ENCODE measurements at places on chromosomes 1 and 21.

GRCh38 chr1:156905651-156906050, 12.1 kb downstream of the PEAR1 start:
- DNase-seq: peak; percentile 74

GRCh38 chr1:226110249-226111097, 48.0 kb downstream of the H3-3A start:
- peak; percentile 80 for DNase-seq

GRCh38 chr1:7488475-7488842, 282.6 kb upstream of the VAMP3 start:
- no peak for DNase-seq

GRCh38 chr1:113534130-113534817, 144.0 kb downstream of the MAGI3 start:
- DNase-seq: no peak

DNA sequence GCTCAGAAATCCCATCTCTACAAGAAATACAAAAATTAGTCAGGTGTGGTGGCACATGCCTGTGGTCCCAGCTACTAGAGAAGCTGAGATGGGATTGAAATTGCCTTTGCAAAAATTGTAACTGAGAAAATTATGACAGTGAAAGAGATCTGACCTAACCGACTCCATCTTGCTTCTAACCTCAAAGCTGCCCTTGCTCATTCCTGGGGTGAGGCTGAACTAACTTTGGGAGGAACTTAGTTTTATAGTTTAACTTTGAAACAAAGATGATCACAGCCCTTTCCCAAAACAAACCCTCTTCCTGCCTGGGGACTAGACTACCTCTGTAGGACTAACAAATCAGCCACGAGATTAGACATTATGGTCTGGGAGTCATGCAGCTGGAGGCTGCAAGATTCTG, 33.8 kb upstream of the ERO1B start:
- no peak for DNase-seq

- DNase-seq: no peak
Observed at GRCh38 chr1:160397651-160398050, 2.7 kb upstream of the VANGL2 start.

DNA sequence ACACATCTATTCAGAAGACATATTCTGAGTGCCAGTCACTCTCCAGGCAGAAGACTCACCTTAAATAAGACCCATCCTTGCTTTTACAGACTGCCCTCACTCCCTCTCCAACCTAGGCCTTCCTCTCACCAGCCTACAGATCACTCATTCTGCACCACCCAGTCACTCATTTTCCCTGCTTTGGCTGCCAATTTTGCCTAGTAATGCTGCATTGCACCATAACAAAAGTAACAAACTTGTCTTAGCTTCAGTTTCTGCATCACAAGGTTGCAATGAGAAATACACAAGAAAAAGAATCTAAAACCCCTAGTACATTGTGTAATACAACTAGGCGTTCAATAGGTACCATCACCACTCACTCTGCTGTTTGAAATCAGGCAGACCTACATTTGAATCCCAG, 292.4 kb downstream of the PLPP3 start:
- no peak for DNase-seq

GRCh38 chr1:55690366-55690765, 475.2 kb upstream of the USP24 start:
- no peak for DNase-seq

DNA sequence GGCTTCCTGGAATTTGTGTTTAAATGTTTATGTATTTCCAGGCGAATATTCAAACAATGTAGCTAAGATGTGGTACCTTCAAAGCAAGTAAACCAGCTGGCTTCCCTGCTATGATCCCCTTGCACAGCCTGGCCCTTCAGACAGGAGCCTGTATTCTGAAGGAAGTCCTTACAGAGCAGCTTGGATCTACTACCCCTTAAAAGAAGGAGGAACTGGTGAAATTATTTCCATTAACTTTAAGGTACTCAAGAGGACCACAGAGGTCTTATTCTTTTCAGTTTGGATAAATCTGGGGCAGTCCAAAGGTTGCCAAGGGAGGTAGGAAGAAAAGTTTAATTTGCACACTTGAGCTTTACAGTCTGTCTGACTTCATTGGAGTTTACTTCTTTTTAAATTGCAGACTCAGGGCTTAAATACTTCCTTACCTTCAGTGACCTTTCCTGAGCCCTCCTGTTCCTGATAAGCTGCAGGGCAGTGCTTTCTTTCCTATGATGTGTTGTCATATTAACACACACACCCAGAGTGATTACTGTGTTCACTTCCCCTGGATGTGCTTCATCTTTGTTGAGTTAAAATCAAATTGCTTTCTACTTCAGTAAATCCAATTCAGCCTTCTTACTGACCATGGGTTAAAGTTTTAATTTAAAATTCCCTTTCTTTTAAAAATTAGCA, 40.5 kb downstream of the DISC1 start:
- DNase-seq: no peak

- DNase-seq: no peak
Observed at GRCh38 chr21:39645331-39645730, 32.6 kb downstream of the B3GALT5 start.

GRCh38 chr1:151175863-151176262, at the start of gene TMOD4:
Gene TMOD4, minus strand, starts transcription at chr1:151175981. Its CDS starts 1,106 bp downstream, at chr1:151174875.
- peak; percentile 67 for DNase-seq

Data from suppressor macrophage (primary cell).